Hepatocyte (in vitro differentiated cells): ENCODE measurements at places on chromosomes 2 and 18.

- DNase-seq, result no peak
Observed at GRCh38 chr18:65808759-65809158, 57.9 kb downstream of the CDH7 start.

- DNase-seq, result no peak
Observed at GRCh38 chr18:13386891-13387801, 168.6 kb downstream of the LDLRAD4 start.

DNA sequence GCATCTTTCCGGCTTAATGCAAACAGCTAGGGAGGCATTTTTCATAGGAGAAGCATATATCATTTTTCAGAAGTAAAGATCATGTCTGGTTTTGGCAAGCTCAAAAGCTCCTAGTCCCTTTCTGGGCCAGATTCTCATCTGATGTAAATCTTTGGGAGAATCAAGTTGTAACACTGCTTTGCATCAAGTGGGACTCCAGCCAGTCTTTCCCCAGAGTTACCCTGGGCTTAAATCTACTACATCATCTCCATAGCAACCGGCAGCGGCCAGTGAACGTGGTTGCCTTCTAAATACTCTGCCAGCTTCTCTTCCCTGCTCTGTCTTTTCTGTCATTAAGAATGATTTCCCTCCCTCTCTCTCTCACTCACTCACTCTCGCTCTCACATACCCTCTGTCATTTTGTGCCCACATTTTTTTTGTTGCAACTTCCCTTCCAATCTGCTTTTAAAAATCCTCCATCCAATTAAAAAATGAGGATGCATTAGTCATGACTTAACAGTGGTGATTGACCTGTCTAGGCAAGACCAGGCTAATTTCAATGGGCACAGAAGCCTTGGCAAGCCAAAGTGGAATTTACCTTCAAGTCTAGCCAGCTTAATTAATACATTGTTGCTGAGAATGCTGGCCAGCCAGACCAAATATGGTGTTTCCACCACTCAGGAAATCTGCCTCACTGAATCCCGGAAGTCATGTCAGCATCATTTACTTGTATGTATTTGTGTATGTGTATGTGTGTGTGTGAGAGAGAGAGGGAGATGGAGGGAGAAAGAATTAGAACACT lies 93.0 kb downstream of the NRP2 start:
- peak; percentile 59 for DNase-seq

GRCh38 chr2:148675708-148676107 lies 31.2 kb downstream of the EPC2 start:
- no peak for DNase-seq

- DNase-seq, result no peak
Observed at GRCh38 chr2:12964904-12965539, 248.3 kb downstream of the TRIB2 start.

- DNase-seq, result peak; percentile 73
Observed at GRCh38 chr2:164314148-164314547, 307.1 kb downstream of the GRB14 start.

DNA sequence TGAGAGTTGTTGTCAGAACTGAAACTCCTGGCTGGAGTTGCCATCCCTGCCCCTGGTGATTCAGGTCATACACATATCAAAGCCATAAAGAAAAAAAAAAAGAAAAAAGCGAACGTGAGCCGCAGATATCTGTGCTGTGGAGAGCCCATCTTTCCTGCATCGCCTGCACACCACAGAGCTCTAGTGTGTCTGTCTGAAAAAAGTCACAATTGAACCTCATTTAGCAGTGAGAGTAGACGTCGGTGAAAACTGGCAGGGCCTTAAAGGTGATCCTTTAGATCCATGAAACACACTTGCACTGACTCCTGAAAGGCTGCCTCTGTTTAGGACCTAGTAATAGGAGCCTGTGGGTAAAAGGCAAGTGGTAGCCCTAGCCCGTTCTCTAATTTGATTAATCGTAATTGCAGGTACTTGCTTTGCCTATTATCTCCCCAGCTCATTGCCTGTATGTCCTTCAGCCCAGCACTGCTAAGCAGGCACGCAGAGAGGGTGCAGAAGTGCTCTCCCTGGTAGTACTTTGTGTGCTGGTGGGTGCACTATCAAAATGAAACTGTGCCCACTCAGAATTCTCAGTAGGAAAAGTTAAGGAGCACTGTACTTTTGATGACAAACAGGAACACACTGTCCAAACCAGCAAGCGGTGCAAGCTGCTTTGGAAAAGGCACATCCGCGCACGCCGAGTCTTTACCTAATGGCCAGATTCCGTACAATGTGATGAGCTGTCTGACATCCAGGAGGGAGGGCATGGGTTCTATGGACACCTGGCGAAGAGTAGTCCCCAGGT lies 103.5 kb upstream of the ASB18 start:
- no peak for DNase-seq

DNA sequence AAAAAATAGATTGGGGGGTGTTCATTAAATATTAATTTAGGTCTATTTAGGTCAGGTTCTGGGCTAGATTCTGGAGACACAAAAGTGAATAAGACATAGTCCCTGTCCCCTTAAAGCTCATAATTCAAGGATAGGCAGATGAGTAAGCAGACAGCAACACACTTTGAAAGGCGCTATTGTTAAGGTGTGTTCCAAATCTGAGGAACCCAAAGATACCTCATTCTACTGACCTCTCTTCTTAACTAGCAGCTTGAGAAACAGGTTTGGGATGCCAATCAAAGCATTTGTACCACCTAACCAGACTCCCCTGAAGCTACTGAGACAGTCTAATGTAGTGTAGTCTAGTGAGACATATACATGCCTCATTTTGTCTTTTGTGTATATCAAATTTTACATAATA lies 34.8 kb downstream of the SEMA4F start:
- DNase-seq, result no peak

- no peak for DNase-seq
Observed at GRCh38 chr2:159151198-159152127, 135.0 kb downstream of the WDSUB1 start.

DNA sequence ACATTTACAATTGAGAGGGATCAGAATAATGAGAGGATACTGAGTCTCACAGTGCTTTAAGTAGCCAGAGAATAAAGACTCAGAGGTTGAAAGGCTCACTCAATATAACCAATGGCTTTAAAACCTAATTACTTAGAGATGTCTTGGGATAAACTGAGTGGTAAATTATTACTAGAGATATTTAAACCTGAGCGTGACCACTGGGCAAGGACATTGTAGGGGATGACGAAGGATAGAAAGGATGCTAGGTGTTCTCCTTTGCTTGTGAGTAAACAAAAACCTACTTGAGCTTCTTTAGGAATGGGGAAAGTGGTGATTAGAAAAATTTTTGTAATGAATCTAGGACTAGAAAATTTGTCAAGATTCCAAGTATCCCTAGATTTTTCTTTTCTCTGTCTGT lies 12.0 kb upstream of the SLC38A11 start:
- DNase-seq, result no peak

DNA sequence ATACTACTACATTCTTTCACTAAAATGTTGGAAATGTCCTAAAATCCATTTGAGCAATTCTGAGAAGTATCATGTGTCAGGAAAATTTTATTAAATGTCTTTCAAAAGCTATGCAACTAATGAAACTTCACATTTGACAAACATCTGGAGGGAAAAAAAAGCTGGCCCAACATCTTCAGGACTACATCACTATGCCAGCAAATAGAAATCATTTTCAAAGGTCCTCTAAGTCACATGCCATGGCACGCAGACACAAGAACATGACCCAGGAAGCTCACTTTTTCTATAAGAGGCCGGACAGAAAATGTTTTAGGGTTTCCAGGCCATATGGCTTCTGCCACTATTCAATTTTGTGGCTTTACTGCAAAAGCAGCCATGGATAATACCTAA lies 11.6 kb downstream of the KANSL3 start:
- DNase-seq, result no peak

DNA sequence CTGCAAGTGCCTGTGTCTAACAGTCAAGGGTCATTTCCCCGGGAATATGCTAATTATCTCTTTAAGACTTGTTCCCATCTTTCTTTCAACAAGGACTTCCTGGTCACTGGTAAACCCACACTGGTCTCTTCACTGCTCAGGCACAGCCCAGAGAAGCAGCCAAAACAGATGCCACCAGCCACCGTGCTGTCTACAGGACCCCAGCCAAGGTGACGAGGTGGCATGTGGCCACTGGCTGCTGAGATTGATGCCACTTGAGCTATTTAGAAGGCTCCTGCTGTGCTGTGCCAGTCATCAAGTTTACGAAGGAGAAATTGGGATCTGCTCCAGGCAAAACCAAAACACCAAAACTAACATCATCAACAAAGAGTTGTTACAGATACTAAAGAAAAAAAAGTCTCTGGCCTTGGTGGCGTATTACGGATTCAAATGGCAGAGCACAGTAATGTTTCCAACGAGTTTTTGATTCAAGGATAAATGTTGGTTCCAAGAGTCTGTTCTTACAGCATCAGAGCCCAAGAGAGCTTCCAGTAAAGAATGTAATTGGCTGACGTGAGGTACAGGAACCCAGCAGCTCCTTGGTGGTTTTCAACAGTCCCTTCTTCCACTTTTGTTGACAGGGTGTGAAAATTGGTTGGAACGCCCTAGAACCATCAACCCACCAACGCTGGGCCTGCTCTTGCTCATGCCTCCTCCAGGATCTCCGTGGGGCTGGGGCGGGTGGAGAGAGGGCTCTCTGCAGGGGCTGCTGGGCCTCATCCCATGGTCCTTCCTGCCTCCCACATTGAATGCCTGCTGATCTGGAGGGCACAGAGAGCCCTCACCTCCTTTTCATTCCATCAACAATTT lies 63.7 kb upstream of the ZCCHC2 start:
- no peak for DNase-seq

GRCh38 chr18:58186258-58186948 lies 142.4 kb downstream of the NEDD4L start:
- DNase-seq, result peak; percentile 60

- DNase-seq, result no peak
Observed at GRCh38 chr2:225008935-225009334, 33.3 kb downstream of the DOCK10 start.

DNA sequence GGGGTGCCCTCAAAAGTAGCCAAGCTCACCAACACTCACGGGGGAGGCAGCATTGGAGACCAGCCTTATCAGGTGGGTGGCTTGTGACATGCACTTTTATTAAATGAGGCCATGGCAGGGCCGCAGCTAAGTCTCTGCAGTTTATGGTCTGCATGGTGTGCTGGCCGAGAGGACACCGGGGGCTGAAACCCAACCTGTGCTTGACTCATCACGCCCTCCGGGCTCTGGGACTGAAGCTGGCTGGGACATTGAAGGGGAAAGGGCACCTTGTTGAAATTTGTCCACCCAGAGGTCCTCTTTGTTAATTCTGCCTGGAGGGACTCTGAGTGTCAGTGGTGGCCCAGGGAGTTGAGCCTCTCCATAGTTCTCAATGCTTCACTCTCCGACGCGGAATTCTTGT lies 17.7 kb upstream of the NTSR2 start:
- no peak for DNase-seq

DNA sequence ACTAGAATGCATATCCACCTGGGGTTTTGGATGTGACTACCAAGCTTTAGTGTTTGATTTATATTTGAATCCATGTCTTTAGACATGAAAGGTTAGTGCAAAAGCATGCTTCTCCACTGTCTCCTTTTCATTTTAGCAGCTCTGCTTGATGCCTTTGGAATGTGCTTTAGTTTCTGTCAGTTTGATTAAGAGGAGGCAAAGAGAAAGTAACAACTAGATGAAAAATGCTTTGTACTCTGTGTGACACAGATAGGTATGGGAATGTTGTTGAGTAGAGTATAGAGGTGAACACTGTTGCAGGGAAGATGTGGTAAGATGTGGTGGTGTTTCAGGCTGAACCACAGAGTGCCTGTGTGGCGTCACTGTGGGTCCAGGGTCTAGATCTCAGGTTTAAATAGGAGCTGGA lies 19.8 kb downstream of the PIK3C3 start:
- DNase-seq, result no peak

DNA sequence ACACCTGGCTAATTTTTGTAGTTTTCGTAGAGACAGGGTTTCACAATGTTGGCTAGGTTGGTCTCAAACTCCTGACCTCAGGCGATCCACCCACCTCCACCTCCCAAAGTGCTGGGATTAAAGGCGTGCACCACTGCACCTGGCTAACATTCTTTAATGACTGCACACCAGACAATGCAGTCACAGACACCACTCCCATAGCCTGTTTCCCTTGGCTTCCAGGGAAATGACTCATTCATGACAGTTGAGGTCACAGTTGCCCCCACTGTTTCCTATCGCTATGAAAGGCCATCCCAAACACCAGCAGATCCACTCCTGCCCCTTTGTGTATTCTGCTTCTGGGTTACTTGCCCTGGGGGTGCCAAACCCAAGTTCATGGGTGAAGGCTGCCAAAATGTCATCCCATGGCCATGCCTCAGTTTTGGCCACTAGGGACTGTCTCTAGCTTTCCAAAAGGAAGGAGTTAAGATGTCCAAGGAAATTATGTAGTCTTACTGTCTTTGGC lies 8.7 kb downstream of the CHMP1B start:
- peak; percentile 63 for DNase-seq

DNA sequence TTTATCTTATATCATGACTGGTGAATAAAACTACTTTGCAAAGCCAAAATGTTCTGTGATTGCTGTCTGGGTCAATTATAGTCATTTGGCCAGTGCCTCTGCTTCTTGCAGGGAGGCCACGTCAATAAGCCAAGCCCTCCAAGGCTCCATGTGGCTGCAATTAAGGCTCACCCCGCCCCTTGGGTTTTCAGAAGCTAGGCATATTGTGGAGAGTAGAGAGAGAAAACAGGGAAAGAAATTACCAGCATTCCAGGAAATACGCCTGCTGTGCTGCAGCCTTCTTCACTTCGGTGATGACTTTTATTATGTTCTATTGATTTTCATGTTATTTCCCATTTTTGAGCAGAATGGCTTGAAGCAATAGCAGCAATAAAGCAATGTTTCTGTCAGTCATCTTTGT lies 319.7 kb downstream of the SOX11 start:
- DNase-seq, result peak; percentile 11

GRCh38 chr2:189086250-189086649 lies 93.3 kb downstream of the COL5A2 start:
- no peak for DNase-seq

- no peak for DNase-seq
Observed at GRCh38 chr18:36564841-36565240, 264.0 kb downstream of the TPGS2 start.

- peak; percentile 73 for DNase-seq
Observed at GRCh38 chr18:3447068-3447894, 2.7 kb upstream of the TGIF1 start.

GRCh38 chr2:136212426-136213378 lies 94.8 kb upstream of the CXCR4 start:
- no peak for DNase-seq

- peak; percentile 78 for DNase-seq
Observed at GRCh38 chr2:191218292-191218898, 26.8 kb upstream of the MYO1B start.

DNA sequence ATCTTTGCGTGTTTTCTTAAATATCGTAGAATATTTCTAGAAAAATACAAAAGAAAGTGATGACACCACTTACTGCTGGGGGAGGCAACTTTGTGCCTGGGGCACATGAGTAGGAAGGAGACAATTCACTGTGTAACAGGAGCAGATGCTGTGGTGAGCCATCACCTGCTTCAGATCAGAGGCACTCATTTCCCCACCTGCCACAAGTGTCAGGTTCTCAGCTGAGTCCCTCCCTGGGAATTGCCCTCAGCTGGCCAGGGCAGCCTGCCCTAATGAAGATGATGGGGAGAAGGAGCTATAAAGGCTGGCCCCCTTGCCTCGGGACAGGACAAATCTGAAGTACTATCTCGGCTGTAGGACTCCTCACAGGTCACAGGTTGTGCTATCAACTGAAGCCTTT lies 322.8 kb downstream of the STK39 start:
- DNase-seq, result no peak

- DNase-seq, result no peak
Observed at GRCh38 chr2:206396211-206396610, 47.1 kb upstream of the ADAM23 start.

GRCh38 chr2:8629402-8629801 lies 52.5 kb upstream of the ID2 start:
- DNase-seq, result no peak
